Right ventricle myocardium inferior (tissue), 1 donor: ENCODE measurements at places on chromosomes 11 and 22.

DNA sequence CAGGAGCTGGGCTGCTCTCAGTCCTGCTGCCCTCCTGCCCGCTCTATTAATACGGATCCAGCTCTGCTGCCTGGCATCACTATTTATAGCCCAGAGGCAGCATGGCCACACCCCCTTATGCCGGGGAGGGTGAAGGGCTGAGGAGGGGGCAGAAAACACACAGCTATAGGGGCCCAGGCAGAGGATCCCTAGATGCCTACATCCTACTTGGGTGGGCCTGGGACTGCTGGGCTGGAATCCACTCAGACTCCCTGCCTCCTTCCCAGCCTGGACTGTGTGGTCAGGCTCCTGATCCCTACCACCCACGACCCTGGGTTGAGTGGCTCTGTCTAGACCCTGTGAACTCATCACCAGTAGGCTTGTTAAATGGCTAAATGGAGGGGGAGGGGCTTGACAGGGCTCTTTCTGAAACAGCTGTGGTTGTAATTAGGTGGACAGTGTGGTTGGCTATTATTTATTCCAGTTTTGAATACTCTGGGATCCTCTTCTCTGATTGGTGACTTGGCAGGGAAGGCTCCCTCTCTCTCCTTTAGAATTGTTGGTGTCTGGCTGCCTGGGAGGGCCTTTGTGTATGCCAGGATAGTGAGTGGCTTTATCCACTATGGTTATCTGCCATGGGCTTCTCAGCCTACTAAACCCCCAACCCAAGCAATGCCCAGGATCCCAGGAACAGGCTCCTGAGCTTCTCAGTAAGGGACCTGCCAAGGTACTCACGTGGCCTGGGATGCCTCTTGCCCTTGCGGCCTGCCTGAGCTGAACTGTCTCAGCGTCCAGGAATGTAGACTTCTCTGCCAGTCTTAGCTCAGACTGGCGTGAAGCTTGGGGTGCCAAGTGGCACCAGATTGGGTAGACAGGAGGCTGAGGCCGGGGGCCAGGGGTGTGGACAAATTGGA is 15.2 kb downstream of the PHLDB1 start:
- no peak for DNase-seq

GRCh38 chr11:76801225-76801624 is 18.1 kb downstream of the TSKU start:
- DNase-seq: no peak

DNA sequence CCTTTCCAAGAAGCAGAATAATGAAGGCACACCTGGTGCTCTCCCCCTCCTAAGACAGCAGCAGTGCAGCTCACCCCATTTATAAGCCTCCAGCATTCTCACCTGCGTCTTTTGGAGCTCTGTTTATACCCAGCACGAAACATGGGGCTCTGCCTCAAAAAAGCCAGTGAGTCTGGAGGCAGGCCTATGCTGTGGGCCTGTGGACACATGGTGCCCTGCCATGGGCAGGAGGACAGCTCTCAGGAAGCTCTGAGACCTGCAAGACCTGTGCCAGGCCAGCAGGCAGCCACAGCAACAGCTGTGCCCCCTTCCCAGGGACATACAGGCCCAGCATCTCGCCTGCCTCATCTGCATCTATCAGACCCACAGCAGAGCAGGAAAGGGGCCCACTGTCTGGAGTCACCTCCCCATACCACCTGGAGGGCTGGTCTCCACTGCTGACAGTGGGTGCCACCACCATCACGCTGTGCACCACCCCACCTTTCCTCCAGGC is 64.2 kb downstream of the DGCR2 start:
- DNase-seq: peak; percentile 50

GRCh38 chr11:44017443-44018126 is 30.2 kb upstream of the ACCSL start:
- no peak for DNase-seq
